ENCODE measurements at places on chromosomes 2 and 18.

- DNase-seq: no peak
Measured at GRCh38 chr2:63977904-63978303, 41.3 kb downstream of the VPS54 start.

DNA sequence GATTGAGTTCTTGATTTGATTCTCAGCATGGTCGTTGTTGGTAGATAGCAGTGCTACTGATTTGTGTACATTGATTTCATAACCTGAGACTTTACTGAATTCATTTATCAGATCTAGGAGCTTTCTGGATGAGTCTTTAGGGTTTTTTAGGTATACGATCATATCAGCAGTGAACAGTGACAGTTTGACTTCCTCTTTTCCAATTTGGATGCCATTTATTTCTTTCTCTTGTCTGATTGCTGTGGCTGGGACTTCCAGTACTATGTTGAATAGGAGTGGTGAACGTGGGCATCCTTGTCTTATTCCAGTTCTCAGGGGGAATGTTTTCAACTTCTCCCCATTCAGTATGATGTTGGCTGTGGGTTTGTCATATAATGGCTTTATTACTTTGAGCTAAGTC lies 27.9 kb upstream of the CXCR2 start:
- DNase-seq: no peak

DNA sequence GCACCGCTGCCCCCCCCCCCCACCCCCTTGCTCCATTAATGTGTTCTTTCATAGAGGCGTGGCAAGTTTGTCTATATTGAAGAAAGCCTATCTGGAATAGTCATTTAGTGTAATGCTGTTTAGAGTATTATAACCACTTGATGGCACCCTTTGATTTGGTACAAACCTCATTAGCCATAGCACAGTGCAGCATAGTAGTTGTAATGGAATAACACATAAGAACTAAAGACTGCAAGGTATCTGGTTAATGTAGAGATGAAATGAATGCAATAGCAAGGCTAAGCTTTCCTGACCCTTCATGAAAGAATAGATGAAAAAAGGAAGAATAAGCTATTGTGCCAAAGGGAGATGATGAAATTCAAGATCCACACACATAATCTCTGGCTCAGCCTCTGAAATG lies 81.9 kb downstream of the EHBP1 start:
- DNase-seq: peak; percentile 59

GRCh38 chr18:47893939-47894699 lies 36.3 kb downstream of the SMAD2 start:
- no peak for DNase-seq

GRCh38 chr18:22856870-22857269 lies 76.3 kb upstream of the RBBP8 start:
- peak; percentile 25 for DNase-seq

DNA sequence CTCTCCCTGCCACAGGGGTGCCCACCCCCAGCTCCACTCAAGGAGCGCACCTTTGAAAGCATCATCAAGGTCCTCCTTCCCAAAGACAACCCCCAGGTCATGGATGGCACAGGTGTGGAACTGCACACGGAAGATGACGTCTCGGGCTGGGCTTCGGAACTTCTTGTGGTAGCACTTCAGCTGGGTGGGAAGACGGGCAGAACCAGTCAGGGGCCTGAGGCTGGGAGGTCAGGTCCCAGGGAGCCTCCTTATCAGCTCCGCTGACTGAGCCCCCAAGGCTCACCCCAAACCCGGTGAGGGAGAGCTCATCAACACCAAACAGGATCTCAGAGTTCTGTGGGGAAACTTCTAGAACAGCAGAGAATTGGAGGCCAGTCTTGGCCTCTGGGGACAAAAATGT lies 117.8 kb downstream of the TNS1 start:
- no peak for DNase-seq

GRCh38 chr2:26356771-26357170 lies 10.2 kb upstream of the ADGRF3 start:
- no peak for DNase-seq

GRCh38 chr2:108949316-108950239 lies 39.4 kb downstream of the EDAR start:
- DNase-seq: no peak

GRCh38 chr2:39622860-39623259 lies 42.9 kb upstream of the TMEM178A start:
- no peak for DNase-seq

DNA sequence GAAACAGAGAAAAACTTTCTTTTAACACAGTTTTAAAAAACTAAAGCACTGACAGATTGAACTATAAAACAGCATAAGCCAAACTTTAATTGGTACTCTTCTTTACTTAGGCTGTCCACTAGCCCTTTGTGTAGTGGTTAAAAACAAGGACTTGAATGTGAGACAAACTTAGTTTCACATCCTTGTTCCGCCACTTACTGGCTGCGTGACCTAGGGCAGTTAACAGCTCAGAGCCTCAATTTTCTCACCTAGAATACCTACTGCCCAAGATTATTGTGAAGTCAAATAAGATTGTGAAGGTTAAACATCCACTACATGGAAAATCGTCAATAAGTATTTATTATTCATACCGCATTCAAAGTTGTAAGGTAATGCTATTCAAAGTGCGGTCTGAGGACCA lies 2.0 kb downstream of the WDR35 start:
- DNase-seq: no peak

DNA sequence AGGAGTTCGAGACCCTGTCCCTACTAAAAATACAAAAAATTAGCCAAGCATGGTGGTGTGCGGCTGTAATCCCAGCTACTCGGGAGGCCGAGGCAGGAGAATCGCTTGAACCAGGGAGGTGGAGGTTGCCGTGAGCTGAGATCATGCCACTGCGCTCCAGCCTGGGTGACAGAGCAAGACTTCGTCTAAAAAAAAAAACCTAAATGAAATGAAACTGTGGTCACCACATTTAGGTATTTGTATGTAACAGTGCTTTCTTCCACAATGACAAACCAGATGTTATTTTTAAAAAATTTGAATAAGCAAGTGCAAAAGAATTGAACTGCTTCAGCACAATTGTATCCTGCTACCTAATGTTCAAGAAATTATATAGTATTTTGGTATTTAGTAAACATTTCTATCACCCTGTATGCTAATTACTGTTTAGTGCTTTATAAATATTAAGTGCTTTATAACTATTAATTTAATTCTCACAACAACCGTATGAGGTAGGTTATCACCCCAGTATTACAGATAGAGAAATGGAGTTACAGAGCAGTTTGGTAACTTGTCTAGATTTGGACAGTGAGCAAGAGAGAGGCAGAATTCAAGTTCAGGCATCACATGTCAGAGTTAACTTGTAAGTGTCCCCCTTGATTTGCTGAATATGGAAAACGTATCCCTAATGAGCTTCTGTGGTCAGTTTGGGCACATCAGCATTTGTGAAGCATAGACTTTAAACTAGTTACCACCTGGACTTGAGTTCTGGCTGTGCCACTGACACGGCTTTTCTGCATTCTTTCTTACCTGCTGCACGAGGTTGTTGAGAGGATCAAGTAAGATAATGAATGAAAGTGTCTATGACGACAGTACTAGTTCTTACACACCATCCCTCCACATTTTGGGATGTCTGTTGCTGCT lies 14.4 kb downstream of the PHLPP1 start:
- DNase-seq: no peak

DNA sequence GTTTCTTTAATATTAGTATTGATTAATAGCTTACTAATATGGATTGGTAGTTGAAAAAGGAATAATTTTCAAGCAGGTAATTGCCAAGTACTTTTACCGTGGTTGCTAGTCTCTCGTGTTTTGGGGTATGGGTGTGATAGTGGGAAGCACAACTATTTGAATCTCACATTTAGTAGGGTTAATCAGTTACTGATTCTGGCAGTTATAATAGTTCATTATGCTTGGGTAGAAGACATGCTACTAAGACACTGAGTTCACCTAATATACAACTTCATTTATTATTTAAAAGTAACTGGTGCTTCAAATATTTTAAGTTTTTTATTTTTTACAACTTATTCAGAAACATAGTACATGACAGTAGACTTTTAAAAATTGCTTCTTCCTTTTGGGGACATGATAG lies 33.5 kb downstream of the SOCS6 start:
- no peak for DNase-seq

DNA sequence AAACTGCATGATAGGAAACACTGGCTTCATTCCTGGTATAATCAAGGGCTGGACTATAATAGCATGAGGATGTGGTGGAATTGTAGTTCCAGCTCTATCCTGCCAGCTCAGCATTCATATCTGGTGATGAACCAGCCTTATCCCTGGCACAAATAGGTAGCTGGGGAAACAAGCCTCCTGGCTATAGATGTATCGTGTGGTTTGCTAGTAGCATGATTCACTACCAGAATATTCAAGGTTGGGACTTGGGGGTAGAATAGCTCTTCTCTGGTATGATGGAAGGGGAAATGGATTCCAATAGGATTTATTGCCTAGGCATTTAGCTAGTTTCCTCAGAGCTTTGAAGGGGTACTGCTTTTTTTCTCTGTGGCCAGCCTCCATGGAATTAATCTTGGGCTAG lies 532.8 kb downstream of the FBXO15 start:
- DNase-seq: no peak

Data from eye (tissue), 1 donor.